ENCODE measurements at places on chromosomes 12 and 14.
A peak's percentile ranks its signal among the peaks of the same experiment; 100 is the strongest.

DNA sequence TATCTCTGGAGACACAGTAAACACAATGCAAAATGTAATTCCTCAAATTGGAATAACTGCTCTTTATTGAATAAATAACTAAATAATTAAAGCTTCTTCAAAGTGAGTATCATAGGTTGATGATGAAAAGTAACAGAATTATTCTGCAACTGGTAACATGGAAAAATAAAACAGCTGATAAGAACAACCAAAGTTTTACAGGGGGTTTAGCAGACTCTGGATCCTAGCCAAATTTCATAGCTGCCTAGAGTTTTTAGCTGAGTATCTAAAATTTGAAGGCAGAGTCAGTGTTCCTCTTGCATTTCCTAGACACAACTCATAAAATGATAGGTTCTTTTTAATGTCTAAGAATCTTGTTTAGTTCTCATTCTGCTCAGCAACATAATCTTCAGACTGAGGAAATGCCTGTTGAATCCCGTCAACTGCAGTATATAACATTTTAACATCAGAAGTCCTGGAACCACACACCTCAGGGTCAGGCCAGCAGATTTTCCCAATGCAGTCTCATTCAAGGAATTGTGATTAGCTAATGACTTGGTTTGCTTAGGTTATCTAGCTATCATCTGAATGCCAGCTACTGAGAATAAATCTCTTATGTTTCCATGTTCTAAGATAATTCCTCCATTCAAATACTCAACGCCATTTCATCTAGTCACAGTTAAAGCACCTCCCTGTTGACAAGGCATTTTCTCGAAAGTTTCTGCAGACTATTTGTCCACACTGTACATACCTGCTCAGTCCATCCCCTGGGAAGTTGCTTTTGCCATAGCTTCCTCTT lies 411.6 kb downstream of the BCAT1 start:
- DNase-seq: no peak

- no peak for DNase-seq
These were observed 1.4 kb upstream of the TBX3 start for GRCh38 chr12:114685320-114685781.

GRCh38 chr12:95590775-95591174 lies 39.5 kb upstream of the USP44 start:
- no peak for DNase-seq

DNA sequence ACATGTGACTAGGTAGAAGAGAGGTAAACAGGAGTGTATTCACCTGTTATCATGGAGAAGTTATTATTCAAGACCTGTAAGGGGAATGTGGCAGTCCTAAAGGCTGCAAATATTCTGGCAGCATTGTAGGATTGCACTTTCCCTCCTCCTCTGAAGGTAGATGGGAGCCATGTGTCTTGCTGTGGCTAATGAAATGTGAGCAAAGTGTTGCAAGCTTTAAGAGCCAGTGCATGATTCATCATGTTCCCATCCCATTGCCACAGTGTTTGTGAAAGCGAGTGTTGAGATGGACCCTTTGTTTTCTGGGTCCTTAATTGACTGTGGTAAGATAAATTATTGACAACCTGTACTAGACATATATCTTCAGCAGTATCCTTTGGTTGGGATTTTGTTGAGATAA lies 128.7 kb downstream of the RGS6 start:
- DNase-seq: no peak

DNA sequence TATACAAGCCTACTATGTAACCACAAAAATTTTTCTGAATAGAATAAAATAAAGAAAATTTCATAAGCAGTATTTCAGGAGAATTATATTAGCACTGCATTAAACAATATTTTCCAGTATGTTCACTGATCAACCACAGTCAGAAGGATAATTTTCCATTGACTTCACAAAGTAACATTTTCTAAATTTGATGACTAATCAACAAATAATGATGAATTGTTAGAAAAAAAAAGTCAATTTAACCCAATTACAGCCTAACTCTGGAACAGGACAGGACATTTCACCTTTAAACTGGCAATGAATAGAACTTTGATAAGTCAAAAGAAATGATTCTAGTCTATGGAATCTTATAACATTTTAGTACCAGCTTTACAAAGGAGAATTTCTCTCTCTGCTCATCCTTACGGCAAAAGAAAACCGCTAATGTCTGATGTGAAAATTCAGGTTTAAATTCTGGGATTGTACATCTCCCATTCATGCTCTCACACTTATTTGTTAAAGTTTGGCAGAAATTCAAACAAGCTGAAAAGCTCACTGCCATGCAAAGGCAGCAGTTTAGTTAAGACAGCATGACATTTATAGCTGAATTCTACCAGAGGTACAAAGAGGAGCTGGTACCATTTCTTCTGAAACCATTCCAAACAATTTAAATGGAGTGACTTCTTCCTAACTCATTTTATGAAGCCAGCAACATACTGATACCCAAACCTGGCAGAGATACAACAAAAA lies 84.5 kb downstream of the MDGA2 start:
- no peak for DNase-seq

DNA sequence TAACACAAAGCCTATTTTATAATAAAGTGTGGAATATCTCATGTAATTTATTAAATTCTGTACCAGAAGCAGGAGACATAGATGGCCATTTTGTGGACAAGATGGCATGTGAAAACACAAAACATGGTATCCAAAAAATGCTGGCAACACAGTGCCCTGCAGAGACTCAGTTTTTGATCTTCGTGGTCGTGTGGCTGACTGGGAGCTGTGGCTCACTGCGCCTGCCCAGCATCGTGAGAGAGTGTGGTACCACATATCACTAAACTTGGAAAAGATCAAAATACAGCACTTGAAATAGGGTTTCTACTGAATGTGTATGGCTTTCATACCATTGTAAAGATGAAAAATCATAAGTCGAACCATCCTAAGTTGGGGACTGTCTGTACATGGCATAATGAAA lies 43.0 kb upstream of the MANSC4 start:
- no peak for DNase-seq

- no peak for DNase-seq
These were observed 156.4 kb downstream of the NEDD1 start for GRCh38 chr12:97063292-97063935.

DNA sequence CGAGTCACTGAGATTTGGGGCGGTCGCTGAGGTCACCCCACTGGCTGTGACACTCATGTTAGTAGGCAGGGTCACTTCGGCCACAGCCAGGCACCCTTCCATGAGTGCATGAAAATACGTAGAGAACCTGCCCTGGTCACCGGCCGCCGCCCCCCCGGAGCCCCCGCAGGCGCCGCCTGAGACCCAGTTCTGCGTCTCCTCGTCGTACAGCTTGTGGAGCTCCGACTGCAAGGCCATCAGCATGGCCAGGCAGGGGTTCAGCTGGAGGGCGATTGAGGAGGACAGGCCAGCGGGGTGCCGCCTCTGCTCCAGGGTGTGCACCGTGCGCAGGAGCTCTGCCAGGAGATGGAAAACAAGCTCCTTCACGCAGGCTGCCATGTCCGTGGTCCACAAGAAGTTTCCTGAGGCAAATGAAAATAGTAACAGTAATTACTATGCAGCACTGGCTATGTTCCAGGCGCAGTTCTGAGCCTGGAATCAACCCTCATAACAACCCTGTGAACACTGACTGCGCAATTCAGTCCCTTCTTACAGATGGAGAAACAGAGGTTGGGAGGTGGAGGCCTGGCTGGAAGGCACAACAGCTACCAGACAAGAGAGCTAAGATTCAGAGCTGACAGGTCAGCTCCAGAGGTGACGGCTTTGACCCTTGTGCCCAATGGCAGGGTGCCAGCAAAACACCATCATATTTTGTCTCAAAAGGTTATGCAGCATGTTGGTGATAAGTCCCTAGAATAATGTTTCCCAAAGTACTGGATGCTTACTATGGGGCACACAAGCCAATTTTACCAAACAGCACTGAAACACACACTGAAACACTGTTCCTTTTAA lies 59.9 kb downstream of the TRAFD1 start:
- DNase-seq: no peak

- no peak for DNase-seq
These were observed 154.9 kb downstream of the FSCB start for GRCh38 chr14:44352201-44352600.

- DNase-seq: no peak
These were observed 2.5 kb downstream of the TRAF3 start for GRCh38 chr14:102779574-102780315.

DNA sequence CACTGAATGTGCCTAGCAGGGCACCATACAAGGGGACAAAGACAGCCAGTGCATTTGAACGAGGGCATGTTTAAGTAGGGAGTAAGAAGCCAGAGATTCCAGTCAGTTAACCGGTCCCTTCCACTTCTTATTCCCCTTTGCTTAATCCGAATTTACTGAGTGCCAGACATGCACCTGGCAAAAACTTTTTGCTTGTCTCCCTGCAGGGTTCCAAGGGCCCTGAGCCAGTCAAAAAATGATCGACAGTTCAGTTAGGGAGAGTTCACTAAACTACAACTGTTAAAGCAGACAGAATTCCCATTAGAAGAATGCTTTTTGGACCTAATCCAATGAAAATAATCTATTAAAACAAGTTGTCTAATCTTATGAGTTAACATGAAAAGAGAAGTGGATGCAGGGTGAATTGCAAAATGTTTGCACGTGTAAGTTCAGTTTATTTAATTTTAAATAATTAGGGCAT lies 193.8 kb downstream of the TMTC2 start:
- DNase-seq: no peak

GRCh38 chr14:69152181-69152901 lies 578 bp downstream of the DCAF5 start:
- DNase-seq: peak; percentile 31

- DNase-seq: no peak
These were observed 349.3 kb downstream of the CACNA1C start for GRCh38 chr12:2402073-2402579.

DNA sequence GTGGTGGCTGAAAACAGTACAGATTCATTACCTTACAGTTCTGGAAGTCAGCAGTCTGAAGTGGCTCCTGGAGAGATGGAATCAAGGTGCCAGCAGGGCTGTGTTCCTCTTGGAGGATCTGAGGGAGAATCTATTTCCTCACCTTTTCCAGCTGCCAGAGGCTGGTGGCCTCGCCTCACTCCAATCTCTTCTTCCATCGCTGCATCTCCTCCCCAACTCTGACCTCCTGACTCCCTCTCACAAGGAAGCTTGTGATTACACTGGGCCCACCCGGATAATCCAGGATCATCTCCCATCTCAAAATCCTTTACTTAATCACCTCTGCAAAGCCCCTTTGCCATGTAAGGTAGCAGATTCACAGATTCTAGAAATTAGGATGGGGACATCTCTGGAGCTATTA lies 11.4 kb upstream of the NCOR2 start:
- no peak for DNase-seq

DNA sequence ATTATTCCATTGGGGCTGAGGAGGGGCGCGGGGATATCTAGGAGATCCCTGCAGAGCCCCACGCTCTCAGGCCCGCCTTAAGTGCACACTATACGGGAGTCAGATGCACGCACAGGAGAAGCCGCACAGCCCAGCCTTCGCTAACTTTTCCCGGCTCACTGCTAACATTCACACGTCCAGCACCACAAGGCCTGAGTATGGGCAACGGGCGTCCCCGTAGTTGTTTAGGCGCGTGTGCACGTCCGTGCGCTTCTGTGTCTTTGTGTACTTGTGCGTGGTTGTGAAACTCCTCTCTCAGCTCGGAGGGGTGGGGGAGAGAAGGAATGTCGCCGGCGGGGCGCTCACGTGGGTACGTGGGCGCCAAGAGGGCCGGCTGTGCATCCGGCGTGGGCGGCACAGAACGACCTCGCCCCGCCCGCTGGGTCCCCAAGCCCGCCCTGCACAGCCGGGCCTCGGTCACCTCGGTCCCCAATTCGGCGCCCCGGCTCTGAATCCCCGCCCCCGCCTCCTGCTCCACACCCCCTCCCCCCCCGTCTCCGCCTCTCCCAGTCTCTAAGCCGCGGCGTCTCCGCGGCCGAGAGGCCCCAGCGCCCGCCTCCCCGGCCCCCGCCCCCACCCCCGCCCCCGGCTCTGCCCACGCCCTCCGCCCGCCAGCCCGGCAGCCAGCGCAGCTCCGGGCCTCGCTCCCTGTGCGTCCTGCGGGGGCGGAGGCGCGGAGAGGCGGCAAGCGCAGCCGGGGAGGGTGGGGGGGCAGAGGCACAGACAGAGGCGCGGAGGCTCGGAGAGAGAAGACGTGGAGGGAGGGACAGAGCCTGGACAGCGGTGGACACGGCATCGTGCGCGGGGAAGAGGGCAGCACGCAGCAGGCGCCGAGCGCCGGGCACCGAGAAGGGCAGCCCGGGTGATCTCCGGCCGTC lies at the start of gene NAB2:
NAB2 (plus strand) TSS at position 761 of the 917 bp plus-strand sequence. CDS start 158 bp downstream, outside the sequence.
- peak; percentile 89 for DNase-seq

GRCh38 chr12:79961411-79961810 lies 26.5 kb upstream of the PPP1R12A start:
- no peak for DNase-seq

- no peak for DNase-seq
These were observed 171.0 kb downstream of the ADGRD1 start for GRCh38 chr12:131124487-131125280.

DNA sequence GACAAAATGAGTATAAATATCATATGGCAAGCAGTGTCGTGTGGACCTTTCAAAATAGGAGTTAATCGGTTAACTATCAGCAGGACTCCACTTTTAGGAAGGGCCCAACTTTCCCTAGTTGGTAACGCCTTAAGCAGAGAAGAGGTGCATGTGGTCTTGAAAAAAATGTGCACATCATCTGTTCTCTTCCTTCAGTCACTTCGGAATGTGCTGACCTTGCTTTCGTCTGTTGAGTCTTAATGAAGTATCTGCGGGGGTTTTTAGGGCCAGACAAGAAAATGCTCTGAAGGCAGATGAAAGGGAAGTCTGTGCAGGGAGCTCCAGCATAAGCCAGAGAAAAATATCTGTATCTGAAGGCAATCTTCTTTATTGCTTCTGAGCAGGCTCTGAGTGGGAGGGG lies 185.2 kb downstream of the AEBP2 start:
- no peak for DNase-seq

DNA sequence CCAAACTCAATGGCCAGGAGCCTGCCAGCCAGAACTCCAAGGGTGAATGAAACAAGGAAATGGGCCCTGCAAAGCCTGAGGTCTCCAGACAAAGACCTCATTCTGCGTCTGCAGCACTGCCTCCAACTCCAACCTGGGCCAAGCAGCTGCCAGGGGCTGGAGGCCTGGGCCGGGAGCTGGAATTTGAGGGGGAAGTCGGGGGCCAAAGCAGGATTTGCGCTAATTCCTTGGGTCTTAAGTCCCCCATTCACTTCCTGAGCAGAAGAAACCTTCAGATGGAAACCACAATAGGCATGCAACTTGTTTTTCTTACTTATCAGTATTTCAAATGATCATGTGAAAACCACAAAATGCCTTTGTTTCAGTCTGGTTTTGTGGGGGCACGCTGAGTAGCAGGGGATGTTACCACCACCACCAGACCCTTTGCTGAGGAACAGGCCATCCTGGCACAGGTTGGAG lies 23.0 kb upstream of the TC2N start:
- DNase-seq: no peak

GRCh38 chr12:53174881-53175491 lies 5.5 kb upstream of the ZNF740 start:
- DNase-seq: no peak

Data from activated gamma-delta T cell (primary cell).